Pons (tissue), 1 donor: ENCODE measurements at places on chromosomes 13 and 19.

GRCh38 chr13:50310734-50311133 lies 295.5 kb downstream of the KCNRG start:
- no peak for DNase-seq

- DNase-seq, result no peak
Measured at GRCh38 chr19:15498910-15499309, 9.4 kb upstream of the CYP4F22 start.

DNA sequence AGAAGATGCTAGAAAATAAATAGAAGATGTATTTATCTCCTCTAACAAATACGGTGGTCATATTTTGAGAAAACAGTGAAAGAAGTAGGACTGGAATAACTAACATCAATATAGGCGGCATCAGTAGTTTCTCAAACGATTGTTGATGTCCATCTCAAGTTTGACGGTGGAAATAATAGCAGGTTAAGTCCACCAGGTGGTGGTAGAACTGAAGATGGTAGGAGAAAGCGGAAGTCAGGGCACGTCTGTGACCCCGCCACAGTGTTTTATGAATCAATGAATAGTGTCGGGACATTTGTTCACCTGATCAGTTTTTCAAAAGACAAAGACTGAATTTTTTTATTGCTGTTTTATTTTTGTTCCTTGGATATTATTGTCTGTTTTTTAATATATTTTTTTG lies 706.4 kb upstream of the SLC10A2 start:
- no peak for DNase-seq

DNA sequence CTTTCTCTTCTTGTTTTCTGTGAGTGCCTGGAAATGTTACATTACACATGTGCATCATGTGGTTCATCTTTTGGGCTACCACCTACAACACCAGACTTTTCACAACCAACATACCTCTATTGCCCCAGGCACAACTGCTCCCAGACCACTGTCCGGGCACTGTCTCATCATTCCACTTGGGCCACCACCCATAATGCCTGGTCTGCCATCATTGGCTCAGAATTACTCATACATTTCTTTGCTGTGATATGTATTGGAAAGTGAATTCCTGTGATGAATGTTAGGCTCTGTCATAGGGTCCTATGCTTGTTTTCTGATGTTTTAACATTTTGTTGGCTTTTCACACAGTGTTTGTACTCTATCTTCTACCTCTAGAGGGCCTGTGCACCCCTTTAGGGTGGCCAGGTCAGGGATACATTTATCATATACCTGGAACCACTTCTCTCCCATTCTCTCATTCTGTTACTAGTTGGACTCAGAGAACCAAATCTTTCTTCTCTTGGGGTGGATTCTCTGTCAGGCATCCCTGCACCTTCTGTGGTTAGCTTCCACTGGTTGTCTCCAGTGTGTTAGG lies 172.8 kb downstream of the NHLRC3 start:
- DNase-seq, result no peak

DNA sequence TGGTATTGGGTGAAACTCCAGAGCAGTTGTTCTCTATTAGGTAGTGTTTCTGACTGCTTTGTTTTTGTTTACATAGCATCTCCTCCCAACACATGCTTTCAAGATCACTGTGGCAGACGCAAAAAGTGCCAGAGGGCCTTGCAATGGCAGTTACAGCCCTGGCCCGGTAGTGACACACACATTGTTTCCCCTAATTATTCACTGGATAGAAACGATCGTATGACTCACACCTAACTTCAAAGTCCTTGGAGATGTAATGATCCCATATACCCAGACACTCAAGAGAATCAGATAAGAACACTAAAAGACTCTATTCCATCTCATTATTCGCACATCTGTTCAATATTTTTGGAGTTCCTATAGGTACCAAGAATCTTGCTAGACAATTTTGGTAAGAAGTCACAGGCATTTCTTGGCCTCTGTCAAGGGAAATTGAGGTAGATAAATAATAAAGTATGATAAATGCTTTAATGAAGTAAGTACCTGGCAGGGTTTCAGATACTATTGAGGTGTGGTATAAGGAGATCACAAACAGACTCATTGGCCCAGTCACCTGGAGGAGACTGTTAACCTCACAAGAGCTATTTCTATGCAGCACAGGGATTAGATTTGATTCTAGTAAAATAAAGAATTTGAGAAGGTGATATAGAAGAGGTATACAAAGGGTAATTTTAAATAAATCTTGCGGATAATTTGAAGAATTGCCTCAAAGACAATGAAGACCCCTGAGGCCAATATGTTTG lies 485.3 kb downstream of the SLITRK6 start:
- DNase-seq, result peak; percentile 3

GRCh38 chr19:55958356-55958755 lies 10.7 kb downstream of the NLRP8 start:
- no peak for DNase-seq

GRCh38 chr19:23305555-23305954 lies 55.4 kb upstream of the ZNF724 start:
- no peak for DNase-seq
